T-helper 2 cell treated with Interferon-gamma antibody and Interleukin-4, amounts not matched to agents 5 μg/mL and 100 μg/mL, for 36 hours (primary cell): ENCODE measurements at places on chromosomes 11 and 22.

- no peak for DNase-seq
These were observed 96.2 kb downstream of the RASSF10 start for GRCh38 chr11:13105237-13105844.

GRCh38 chr11:111819161-111819828, 52.1 kb downstream of the ALG9 start:
- DNase-seq = no peak

DNA sequence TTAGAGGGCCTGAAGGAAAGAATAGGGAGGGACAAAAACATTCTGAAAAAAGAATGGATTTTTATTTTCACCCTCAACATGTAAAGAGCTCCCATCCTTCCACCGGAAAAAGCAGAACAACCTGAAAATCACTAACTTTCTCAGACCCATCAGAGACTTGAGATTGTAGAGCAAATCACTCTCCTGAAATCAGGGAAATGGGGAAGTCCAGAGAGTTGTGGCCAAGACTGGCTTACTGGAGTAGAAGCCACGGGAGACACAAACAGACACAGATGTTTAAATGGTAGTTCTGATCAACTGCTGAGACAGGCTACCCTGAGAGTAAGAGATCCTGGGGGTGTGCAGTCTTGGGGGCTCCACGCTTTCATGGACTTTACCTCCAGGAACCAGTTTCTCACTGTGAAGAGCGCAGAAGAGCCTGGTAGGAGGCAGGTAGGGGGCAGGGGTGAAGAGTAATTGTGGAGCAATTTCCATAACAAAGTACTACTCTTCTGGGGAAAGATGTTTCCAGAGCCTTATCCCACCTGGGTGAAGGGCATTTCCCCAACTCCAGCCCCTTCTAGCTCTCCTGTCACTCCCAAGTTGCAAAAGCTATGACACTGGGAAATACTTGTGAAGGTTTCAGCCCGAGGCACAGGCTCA, 47.1 kb downstream of the ASCL2 start:
- peak; percentile 2 for DNase-seq

GRCh38 chr11:4797206-4797605, 7.0 kb downstream of the OR52R1 start:
- DNase-seq = no peak

DNA sequence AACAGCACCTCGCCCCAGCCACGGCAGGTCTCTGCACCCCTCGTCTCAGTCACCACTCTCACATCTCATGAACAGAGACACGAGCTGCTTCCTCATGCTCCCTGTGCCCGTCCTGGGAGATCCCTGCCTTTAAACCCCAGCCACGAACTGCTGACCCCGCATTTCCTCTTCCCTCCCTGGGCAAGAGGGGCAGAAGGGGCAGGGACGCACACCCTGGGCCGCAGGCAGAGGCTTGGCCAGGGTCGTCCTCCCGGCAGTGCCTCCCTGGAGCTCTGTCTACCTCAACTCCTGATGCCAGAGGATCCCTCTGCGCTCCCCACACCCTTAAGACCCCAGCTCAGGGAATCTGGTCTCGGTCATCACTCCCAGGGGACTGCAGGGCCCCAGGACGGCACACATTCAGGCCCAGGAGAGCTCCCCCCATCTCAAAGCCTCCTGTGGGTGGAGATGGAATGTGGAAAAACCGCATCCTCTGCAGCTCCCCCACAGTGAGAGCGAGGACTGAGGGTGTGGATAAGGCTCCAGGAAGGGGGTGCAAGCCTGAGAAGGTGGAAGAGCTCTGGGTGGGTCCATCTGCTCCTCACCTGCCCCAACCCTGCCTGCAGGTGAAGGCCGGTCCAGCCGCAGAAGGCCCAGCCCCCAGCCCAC, 1.2 kb downstream of the BID start:
- DNase-seq = no peak

DNA sequence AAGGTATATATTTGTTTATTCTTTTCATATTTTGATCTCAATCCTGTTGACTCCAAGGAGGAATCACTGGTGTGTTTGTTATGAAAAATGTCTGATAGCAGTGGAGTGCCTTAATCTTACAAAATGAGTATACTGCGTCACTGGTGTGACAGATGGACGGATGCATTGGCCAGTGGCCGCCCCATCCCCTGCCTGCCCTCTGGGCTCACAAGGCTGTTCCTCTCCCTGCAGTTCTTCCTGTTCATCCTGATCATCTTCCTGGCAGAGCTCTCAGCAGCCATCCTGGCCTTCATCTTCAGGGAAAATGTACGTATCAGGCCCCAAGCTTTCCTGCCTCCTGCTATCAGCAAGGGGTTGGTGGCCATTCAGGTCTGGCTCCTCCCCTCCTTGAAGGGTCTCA, 32.9 kb downstream of the TP53I11 start:
- DNase-seq = no peak

- peak; percentile 62 for DNase-seq
These were observed 576 bp downstream of the TMEM258 start for GRCh38 chr11:61791737-61792309.

GRCh38 chr22:31496735-31497146, 405 bp downstream of the SFI1 start:
- peak; percentile 39 for DNase-seq
